Stimulated activated CD4-positive, alpha-beta T cell treated with anti-CD3 and anti-CD28 coated beads, Interleukin-15, amount 100 ng/mL, for 48 hours (primary cell): ENCODE measurements at places on chromosomes 4 and X.

DNA sequence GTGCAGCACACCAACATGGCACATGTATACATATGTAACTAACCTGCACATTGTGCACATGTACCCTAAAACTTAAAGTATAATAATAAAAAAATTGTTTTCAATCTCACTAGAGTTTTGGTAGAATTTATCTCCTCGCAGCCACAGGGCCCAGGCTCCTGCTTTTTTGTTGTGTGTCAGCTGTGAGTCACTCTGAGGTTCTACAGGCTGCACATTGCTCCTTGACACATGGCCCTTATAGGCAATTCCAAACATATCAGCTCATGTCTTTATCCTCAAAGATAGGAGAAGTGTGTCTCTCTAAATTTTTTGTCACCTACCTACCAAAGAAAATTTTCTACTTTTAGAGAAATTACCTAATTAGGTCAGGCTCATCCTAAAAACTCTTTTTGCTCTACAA, 252.1 kb upstream of the ADGRL3 start:
- DNase-seq: no peak

- no peak for DNase-seq
Observed at GRCh38 chr4:23485801-23486200, 404.0 kb downstream of the PPARGC1A start.

DNA sequence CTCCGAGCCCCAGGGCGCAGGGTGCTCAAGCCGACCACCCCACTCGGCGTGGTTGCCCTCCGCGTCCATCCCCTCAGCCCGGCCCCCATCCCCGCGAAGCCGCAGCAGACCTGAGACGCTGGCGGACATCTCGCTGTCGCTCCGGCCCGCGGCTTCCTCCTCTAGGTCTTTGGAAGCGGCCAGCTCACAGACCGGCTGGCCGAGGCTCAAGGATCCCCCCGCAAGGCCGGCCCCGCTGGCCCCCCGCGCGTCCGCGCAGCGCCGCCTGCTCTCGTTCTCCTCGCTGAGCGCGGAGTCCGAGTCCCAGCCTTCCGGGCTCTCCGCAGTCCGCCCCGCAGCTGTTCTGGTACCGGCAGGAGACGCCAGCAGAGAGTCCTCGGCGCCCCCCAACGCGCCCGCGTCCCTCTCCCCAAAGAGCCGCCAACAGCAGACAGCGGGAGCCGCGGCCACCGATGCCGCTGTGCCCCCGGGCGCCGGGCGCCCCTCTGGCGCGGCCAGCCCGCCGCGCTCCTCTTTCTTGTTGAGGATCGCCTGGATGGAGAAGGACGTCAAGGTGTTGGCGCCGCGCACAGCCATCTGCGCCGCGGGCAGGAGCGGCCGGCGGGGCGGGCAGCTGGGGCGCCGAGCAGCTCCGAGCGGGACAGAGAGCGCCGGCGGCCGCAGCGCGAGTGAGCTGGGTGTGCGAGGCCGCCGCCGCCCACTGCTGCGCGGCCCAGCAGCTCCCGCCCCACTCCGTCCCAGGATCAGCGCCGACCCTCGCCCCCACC, at the start of gene NKX3-2:
NKX3-2 (minus strand) TSS at position 670 of the 767 bp plus-strand sequence; CDS start at position 576, 94 bp downstream.
- DNase-seq: no peak

GRCh38 chr4:96993560-96993959, 1149.7 kb downstream of the STPG2 start:
- no peak for DNase-seq

DNA sequence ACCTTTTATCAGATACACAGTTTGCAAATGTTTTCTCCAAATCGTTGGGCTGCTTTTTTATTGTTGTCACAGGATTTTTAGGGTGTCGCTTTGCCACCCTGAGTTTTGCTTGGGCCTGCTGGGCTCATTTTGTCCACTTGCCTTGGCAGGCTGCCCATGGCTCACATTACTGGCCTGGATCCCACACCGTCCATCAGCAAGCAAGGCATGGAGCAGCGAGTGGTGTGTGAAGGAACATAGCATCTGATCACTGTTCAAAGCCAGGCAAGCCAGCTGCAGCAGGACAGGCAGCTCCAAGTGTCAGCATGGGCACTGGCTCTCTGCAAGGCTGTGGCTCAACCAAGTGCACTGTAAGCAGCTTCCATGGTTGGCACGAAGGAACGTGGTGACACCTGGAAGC, 261.4 kb upstream of the TECRL start:
- no peak for DNase-seq

- no peak for DNase-seq
Observed at GRCh38 chrX:15549189-15550012, 48.8 kb downstream of the BMX start.

DNA sequence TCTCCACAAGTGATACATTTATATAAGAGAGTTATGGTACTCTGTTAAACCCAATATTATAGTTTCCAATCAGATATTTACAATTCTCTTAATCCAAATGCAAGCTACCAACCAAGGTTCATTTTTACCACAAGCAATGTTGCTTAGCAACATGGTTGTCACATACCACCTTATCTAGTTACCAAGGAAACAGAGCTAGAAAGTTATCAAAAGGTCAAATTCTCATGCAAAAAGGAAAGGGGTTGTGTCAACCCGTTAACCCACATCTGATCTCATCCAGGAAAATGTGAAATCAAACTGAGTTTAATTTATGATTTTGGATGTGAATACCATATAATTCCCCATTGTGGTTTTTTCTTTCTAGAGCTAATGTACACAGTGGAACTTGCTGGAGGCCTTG, 274.1 kb upstream of the MAGEB2 start:
- no peak for DNase-seq

DNA sequence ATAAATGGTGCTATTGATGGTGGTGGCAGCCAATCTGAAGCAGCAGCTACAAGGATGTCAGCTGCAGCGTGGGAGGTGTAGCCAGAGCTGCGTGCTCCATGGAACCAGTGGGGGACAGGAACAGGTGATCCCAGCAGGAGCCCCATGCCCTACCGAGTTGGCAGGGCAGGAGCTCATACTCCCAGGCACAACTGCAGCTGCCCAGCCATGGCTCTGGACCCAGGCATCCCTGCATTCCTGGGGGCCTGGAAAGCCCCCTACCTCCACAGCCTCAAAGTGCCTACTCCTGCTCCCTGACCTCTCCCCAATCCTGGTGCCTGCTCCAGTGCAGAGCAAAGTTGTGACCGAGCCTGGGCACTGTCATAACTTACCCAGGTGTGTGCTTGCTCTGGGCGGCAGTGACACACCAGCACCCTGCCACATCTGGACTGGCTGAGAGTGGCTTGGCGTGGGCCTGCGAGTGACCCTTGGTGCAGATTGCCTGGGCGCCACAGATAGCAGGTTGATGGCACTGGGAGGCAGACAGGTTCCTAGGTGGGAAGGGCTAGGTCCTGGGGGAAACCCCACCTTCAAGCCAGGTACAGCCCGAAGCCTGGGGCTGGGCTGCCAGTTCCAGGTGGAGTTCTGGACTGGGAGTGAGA, 101.1 kb downstream of the DCAF12L2 start:
- no peak for DNase-seq

GRCh38 chr4:126441173-126442035, 1126.6 kb downstream of the FAT4 start:
- DNase-seq: no peak

DNA sequence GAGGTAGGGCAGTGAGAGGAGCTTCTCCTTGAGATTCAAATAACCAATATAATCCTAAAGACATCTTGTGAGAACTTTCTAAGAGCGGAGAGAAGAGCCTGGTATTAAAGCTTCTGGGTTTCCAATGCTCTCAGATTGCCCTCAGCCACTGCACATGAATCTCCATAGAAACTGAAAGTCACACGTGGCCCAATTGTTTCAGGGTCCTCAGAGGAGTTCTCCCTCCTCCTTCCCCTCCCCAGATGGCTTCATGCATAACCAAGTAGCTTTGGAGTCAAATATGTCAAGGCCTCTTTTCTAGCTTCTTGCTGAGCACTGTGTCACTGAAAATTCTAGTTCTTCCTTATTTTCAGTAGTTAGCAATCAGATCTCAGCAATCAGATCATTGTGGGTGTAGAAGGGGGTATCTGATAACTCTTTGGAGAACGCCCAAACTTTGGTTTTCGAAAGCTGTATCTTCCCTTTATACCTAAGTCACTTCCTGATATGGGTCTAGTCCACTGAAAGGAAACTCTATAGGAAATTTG, 2.2 kb downstream of the BTK start:
- DNase-seq: no peak

DNA sequence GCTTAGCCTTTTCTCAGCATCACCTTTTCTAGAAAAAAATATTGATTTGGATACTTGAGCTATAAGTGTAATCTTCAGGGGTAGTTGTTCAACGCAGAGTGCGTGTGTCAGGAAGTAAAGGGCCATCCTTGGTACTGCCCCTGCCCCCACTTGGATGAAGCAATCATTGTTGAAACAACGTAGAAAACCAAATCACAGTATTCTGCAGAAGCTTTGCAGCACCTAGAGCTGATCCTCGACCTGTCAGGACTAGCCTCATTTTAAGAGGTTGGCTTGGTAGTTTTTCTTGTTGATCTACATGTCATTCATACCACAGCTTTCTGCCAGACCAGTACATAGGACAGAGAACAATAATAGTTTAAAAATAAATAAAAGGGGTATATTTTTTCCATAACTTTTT, 65.3 kb upstream of the MYOZ2 start:
- no peak for DNase-seq
